Stimulated activated CD4-positive, alpha-beta T cell treated with anti-CD3 and anti-CD28 coated beads, Interleukin-2, amount 100 ng/mL, for 48 hours (primary cell): ENCODE measurements at places on chromosomes 1 and 21.

DNA sequence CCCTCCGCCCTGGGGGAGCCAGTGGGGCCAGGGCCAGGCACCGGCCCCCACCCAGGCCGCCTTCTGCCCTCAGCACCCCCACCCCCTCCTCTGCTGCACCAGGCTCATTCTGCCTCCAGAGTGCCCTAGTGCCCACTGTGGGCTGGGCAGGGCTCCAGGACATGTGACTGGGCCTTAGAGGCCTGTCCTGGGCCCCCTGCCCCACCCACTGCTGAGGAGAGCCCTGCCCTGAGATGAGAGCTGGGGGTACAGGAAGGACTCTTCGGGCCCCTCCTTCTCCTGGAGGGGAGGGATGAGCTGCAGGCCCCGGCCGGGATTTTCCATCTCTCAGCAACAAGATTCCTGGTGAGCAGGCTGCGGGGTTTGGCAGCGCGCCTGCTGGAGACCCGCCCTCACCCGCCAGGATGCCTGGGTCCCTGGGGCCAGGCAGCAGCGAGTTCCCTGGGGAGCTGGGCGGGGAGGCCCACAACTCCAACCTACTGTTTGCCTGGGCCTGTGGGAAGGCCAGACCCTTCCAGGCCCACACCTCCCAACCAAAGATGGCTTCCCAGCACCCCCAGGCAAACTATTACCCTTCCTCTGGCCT lies 14.0 kb downstream of the AHDC1 start:
- no peak for DNase-seq

DNA sequence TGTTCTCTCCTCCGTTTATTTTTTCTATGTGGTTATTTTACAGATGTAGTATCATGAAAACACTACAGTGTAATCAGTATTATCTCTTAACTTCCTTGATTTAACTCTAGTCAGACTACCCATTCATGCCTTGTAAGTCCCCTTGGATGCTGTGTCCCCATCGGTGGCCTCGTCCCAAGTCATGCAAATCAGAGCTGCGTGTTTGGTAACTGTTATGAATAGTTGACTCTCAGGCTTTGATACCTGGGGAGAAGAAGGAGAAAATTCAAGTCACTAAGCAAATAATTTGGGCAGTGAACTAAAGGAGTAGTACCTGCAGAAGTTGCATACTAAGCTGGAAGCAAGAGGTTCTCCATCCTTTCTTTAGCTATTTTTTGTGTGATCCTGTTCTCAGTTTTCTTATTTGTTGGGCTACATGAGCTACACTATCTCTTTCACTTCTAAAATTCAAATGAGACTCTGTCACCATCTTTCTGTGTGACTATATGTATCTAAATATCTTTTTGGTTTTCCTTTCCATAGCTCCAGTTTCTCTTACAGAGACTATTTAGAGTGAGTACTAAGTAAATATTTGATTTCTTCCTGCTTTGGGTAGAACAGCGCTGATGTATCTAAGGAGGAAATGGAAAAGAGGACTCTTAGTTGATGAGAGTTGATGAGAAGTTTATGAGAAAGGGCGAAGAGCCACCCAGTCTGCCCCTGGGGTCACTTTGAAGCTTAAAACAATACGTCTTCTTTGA lies 50.9 kb downstream of the VANGL2 start:
- no peak for DNase-seq

DNA sequence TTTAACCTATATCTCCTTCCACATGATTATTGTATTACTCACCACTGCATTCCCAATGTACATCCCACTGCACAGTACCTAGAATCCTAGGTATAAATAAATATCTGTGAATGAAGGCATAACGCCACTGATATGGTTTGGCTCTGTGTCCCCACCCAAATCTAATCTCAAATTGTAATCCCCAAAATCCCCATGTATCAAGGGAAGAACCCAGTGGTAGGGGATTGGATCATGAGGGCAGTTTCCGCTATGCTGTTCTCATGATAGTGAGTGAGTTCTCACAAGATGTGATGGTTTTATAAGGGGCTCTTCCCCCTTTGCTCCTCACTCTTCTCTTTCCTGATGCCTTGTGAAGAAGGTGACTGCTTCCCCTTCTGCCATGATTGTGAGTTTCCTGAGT lies 599.0 kb upstream of the ADGRL2 start:
- DNase-seq = no peak

DNA sequence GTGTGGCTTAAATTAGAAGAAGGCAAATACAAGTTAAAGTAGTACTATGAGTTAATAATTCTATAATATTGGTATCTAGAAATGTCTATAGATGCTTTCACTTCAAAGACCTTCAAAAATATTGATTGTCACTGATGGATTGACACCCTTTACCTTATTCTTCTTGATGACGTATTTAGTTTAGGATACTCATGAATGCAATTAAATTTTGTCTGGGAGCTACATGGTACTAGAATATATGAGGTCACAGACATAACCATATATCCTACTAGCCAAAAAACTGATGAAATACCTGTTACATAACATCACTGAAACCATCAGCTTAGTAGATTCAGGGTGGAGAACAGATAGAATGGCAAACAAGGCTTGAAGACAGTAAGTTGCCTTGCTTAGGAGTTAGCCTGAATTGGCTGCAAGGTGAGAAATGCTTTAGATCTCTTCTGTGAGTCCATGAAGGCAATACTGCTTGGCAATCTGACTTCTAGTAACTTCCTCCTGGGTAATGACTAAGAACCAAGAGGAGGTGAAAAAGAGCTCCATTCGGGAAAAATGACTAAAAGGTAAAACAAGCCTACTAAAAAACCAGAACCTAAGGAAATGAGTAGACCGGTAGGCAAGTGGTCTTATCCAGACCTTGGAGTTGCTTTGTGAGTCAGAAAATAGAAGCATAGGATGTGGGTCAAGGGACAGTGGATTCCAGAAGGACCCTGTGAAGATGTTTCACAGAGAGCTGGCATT lies 16.9 kb upstream of the ARHGAP29 start:
- no peak for DNase-seq

DNA sequence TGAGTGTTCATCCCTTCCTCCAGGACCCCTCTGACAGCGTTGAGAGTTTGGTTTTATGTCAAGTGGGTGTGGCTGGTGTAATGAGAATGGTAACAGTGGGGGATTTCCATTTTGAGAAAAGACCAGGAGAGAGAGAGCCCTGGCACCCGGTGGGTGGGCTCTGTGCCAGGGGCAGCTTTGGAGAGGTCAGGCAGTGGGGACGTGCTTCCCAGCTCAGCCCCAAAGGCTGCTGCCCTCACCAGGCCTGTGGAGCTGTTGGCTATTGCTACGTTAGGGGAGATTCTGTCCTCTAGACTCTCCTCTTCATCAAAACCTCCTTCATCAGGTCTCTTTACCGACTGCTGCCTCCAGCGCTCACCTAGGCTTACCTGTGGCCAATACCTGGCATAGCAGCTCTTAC lies 176.3 kb downstream of the PTPRU start:
- DNase-seq = no peak

- no peak for DNase-seq
These were observed 1.8 kb downstream of the MX2 start for GRCh38 chr21:41363370-41364270.

DNA sequence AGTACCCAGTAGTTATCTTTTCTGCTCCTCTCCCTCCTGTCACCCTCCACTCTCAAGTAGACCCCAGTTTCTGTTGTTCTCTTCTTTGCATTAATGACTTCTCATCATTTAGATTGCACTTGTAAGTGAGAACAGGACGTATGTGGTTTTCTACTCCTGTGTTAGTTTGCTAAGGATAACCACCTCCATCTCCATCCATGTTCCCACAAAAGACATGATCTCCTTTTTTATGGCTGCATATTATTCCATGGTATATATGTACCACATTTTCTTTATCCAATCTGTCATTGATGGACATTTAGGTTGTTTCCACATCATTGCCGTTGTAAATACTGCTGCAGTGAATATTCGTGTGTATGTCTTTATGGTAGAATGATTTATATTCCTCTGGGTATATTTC lies 1346.5 kb downstream of the MRPL39 start:
- DNase-seq = no peak
